ENCODE measurements at places on chromosomes 7 and 10.
A peak's percentile ranks its signal among the peaks of the same experiment; 100 is the strongest.

GRCh38 chr7:17040716-17041115, 158.9 kb upstream of the AGR3 start:
- DNase-seq: no peak

- peak; percentile 5 for DNase-seq
Observed at GRCh38 chr10:129545261-129545660, 78.2 kb downstream of the MGMT start.

GRCh38 chr7:44368885-44369284, 43.5 kb upstream of the CAMK2B start:
- DNase-seq: no peak

DNA sequence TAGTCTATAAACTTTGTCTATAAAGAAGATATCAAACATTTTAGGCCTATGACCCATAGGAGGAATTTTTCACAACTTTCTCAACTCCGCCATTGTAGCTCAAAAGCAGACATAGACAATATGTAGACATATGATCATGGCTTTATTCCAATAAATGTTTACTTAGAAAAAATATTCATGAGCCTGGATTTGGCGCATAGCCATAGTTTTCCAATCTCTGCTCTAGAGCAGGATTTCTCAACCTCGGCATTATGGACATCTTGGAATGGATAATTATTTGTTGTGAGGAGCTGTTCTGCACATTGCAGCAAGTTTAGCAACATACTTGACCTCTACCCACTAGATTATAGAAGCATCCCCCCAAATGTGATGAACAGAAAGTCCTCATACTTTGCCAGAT, 532.6 kb downstream of the ANKRD7 start:
- no peak for DNase-seq

DNA sequence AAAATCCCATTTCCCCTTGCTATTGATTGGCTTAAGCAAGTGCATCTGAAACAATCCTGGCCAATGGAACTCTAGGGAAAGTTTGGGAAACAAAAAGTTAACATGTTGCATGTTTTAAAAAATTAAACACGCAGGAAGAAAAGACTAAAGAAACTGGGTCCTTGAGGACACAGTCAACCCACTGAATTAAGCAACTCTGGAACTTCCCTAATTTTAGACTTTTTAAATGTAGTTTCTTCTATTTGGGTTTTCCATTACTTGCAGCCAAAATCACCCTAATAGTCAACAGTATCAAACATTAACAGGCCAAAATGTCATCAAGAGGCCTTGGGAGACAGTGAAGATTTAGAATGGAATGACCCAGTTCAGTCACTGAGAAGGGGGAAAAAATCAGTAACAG, 40.6 kb downstream of the OSBPL3 start:
- DNase-seq: no peak

GRCh38 chr10:71281646-71282322, 37.3 kb upstream of the SLC29A3 start:
- no peak for DNase-seq

- no peak for DNase-seq
Observed at GRCh38 chr10:62162261-62162981, 106.2 kb downstream of the RTKN2 start.

DNA sequence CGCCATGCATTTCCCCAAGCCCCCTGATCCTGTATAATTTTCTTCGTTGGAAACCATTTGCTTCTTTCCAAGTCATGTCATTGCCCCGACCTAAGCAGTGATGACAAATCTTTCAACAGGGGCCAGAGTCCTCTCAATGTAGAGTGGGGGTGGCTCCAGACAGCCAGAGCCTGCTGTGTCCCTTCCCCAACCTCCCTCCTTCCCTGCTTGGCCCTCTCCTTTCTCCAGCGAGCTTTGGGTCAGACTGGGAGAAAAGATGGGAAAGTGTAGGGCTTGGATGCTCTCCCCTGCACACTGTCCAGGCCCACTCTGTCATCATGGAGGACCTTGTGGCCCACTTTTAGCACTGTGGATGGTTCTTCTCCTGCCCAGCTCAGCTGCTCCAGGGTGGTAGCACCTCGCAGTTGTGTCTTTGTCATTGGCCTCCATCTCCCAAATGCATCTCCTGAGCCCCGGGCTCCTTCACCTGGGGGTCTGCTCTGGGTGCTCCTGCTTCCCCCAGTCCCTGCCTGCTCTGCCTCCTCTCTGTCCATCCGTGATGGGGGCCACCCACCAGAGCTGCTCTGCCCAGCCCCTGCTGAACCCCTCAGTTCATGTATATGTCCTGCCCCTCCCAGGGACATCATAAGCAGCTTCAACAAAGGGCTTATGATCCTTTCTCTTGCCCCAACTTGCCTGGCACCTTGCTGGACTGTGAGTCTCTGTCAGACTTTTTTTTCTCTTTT, 37.5 kb downstream of the BTBD16 start:
- no peak for DNase-seq

DNA sequence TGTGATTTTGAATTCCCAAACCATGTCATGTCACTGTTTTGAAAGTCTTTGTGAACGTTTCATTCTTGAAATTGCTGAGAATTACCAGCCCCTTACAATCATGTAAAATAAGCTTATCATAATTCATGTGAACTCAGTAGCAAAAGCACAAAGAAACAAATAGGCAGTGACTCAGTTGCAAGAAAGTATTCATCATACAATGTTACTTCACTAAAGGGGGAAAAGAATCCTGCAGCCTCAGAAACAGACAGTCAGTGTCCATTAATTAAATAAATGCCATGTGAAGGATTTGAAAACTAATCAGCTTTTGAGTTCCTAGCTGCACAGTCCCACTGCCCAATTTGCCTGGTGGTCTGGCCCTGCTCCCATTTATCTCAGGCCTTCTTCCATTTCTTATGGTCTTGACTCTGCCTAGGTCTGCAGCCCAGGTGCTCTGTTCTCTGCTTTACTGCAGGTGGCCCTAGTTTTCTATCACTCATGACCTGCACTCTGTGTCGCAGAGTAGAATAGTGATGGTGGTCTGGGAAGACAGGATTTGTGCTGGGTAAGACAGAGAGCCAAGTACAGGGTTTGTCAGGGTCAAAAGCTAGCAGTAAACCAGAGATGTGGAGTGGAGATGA, 99.7 kb downstream of the PLCE1 start:
- DNase-seq: no peak

DNA sequence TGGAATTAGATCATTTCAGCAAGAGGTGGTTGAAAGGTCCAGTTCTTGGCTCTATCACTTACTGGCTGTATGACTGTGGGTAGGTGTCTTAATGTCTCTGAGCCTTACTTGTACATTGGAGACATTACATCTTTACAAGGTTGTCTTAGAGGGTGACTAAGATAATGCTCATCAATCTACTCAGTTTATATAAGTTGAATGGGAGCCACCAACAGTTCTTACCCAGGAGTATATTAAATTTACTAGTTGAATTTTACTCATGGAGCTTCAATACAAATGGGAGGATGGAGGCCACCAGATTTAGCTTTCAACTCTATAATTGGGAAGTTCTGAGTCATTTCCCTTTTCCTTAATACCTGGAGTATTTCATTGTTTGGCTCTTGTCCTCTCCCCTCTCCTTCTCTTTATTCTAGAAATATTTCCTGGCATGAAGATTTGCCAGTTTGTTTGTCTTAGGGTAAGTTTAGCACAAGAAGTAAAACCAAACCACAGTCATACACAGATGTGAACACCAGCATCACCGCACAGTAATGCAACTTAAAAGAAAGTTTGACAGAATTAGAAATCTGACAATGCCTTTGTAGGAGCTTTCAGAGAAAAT, 222.8 kb downstream of the LRMDA start:
- no peak for DNase-seq

- no peak for DNase-seq
Observed at GRCh38 chr7:127114742-127115265, 137.9 kb downstream of the GRM8 start.

- no peak for DNase-seq
Observed at GRCh38 chr10:89270153-89270483, 18.5 kb upstream of the LIPA start.

GRCh38 chr7:134910968-134911367, 75.3 kb upstream of the AGBL3 start:
- no peak for DNase-seq

DNA sequence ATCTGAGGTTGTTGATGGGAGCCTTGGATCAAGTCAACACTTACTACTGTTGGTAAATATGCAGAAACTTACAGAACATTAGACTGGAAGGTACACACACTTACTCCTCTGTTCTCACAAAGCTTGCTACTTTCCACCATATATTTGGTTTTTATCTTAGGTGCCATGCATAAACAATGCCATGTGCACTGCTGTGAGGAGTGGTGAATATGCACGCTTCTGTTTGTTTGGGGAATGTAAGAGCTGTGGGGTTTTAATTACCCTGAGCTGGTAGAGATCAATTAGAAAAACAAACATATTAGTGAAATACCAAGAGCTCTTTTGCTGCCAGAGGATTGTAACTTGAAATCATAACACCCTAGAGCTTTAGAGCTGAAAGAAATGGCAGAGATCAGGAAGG, 79.8 kb upstream of the ARID5B start:
- DNase-seq: no peak

GRCh38 chr7:40470091-40470592, 335.3 kb downstream of the SUGCT start:
- peak; percentile 64 for DNase-seq

DNA sequence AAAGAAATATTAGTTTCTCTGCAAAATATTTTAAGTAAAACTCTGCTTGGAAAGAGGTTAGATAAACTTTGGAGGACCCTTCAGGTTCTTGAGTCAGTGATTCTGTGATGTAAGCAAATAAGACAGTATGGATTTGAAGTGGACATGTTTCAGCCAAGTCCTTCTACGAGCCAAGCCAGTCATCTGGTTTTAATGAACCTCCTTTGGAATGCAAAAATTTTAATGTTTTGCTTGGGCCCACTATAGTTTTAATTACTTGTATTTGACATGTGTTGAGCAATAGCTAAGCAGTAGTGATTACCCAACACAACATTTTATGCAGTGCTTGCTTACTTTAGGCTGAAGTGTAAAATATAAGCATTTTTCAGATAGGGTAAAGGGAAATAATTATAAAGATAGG, 296.3 kb upstream of the SEMA3D start:
- peak; percentile 89 for DNase-seq

- peak; percentile 46 for DNase-seq
Observed at GRCh38 chr7:131692131-131692960, 135.9 kb upstream of the PODXL start.

DNA sequence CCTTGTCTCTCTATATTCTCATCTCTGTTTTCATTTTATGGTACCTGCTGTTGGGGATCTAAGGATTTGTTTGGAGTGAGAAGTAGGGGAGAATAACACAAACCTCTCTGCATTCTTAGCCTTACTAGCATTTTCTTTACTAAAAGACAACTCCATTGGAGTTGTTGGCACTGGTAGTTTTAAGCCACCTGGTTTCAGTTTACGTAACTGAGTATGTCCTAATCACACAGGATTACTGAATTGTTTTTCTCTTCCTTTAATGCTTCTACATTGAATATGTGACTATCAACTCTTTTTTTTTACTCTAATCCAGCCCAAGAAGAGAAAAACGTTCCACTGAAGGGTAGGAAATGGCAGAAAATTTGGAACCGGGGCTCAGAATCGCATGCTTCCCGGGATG, 30.0 kb upstream of the TRIL start:
- no peak for DNase-seq

DNA sequence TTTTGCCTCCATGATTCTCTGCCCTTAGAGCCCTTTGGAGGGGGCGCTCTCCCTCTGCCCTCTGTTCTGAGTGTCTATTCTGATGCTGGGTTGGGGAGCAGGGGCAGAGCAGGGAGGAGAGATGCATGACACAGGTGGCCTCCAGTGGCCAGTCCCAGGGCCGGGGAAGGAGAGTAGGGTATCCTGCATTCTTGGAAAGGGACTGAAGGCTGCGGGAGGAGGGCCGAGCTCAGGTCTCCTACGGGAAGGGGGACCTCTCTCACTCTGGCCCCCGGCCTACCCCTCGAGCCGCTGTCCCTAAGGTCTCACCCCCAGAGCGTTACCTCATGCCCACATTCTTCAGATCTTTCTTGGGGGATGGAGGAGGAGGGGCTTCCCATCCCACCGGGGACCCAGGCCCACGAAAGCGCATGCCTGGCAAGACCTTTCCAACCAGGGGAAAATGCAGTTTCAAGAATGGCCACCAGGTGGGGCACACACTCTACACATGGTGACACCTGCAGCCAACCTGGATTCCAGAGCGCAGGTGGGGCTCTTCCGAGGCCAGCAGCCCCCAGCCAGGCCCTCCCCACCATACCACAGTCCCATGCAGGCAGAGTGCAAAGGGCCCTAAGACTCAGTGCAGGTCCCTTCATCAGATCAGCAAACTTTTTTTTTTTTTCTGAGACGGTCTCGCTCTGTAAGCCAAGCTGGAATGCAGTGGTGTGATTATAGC, 86.4 kb downstream of the MYL10 start:
- DNase-seq: peak; percentile 31

- DNase-seq: no peak
Observed at GRCh38 chr7:135111379-135111778, 36.5 kb upstream of the TMEM140 start.

DNA sequence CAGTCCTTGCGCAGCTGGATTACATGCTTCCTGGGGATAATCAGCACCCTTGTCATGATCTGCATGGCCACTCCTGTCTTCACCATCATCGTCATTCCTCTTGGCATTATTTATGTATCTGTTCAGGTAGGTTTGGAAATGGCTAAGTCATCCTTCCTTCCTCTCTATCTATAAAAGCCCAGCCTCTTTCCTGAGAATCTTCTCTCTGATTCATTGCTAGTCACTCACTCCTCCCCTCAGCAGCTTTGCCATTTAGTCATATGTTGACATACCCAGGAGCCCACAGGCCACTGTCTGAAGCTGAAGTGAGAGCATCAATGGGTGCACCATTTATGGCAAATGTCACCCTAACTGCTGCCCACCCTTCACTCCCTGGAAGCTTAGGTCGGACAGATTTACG, 52.0 kb downstream of the ABCC2 start:
- DNase-seq: peak; percentile 76

DNA sequence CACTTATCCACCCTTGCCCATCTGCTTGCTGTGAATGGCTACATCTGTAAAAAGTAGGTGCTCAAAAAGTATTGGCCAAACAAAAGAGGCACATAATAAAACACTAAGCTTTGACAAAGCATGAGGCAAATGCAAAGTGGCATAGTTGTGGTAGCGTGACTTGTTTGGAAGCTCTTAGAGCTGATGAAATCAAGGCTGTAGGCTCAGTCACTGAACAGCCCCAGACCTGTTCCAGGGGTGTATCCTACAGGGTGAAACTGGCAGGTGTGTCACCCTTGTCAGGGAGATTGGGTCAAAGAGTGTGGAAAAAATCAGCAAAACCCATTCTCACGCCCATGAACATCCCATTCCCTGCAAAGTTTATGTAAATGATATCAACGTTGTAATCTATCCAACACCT, 427.4 kb downstream of the PLXNA4 start:
- no peak for DNase-seq

DNA sequence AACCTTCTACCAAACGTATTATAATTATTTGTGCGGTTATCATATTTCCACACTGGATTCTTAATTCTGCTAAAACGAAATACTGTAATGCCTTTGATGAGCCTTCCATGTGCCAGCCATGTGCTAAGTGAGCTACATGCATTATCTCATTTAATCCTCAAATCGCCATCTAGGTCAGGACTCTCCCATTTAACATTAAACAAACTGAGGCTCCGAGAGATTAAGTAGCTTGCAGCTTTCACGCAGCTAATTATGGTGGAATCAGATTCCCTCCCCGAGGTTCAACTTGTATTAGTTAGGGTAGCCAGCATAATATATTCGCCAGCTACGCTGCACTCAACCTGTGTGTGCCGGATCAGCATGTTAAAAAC, 798 bp upstream of the TSPAN33 start:
- no peak for DNase-seq

GRCh38 chr10:15572531-15573045, 147.1 kb downstream of the ITGA8 start:
- peak; percentile 40 for DNase-seq

GRCh38 chr10:46301721-46302479, 15.1 kb downstream of the ANTXRL start:
- no peak for DNase-seq
